Prostate gland (tissue), 2 donors: ENCODE measurements at places on chromosomes 5 and 9. TPM values are rescaled to one million over a fixed set of nuclear protein-coding genes. Genes with fewer than 3 reads are reported as not detected.

- no peak for DNase-seq
Measured at GRCh38 chr9:87236546-87236945, 261.1 kb upstream of the DAPK1 start.

DNA sequence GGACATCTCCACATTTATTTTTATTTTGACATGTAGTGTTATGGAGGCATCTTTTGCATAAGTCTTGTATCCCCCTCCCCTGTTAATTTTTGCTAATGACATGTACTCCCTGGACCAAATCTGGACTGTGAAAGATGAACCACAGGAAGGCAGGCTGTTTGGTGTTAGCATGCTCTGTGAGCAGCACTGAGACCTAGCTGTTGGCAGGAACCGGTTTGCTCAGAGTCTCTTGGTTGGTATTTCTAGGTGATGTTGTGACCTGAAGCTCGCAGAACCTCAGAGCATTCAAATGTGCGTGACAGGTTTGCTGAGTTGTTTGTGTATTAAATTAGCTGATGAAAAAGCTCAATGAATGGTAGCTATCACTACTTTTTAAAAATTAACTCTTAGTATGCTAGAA lies 53.6 kb upstream of the PHF2 start:
- no peak for DNase-seq

- DNase-seq = no peak
Measured at GRCh38 chr9:136160995-136161610, 42.4 kb upstream of the TMEM250 start.

DNA sequence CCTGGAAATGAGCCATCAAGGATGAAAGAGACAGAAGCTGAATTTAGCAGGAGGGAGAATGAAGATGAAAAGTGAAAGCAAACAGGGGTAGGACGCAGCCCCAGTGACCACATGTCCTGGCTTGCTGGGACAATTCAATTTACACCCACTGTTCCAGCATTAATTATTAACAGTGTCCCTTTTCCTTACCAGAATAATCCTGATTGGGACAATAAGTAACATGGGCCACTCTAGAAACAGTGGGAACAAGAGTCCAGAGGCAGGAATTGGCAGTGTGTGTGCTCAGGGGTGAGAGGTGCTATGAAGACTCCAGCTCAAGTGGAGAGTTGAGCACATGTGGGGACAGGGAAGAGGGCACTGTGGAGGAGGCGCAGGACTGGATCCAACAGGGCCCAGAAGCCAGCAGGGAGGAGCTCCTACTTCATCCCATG lies 147.1 kb downstream of the C5orf15 start:
- DNase-seq = no peak

GRCh38 chr5:83517072-83517687 lies 45.6 kb downstream of the VCAN start:
- no peak for DNase-seq

DNA sequence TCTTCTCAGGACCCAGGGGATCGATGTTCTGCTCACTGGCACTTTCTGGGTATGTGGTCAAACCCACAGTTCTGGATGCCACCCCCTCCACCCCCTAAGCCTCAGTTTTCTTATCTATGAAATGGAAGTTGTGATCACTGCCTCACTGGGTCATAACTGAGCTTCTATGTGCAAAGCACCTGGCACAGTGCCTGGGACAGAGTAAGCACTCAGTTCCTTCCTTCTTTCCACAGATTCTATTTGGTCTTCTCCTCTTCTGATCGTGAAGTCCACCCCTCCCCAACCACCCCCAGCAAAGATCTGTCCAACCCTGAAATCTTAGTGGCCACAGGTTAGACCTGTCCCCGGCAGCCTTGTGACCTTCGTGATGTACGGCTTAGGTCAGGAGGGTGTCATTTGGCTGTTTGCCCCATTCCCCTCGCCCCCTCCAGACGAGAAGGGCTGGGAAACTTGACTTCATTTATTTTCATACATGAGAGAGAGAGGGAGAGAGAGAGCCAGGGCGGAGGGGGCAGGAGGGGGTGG lies 181.4 kb downstream of the FGF18 start:
- no peak for DNase-seq

DNA sequence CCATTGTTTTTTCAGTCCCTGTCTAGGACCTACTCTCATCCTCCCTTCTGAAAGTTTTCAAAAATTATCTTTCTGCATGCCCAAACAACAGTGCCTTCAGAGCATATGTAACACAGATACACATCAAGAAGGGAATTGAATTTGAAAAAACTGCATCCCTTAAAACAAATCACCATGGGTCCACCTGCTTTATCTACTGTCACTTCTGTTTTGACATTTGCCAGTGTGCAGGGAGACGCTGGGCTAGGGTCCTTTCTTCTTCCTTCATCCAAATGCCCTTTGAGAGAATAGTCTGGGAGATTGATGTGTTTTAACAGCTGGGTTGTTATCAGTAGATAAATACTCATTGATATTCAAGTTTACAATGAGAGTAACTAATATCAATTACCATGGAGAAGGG lies 1630.1 kb downstream of the MAT2B start:
- DNase-seq = no peak

DNA sequence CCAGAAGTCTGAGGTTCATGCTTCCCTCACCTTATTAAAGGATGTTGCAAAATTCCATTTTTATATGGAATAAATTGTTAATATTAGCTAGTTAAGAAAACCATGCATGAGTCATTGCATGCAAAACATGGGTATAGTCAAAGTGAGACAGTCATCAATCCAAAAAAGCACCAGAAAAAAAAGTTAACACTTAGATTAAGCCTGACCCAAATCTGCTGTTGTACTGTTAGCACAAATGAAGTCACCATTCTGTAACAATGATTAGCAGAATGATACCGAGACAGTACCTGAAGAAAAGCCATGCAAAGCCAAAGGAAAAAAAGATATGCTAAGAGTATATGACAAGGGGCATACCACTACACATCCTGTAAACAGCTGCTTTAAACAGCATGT lies 49.5 kb downstream of the PKD2L2 start:
- no peak for DNase-seq

GRCh38 chr5:76607353-76607871 lies 15.8 kb downstream of the F2RL2 start:
- no peak for DNase-seq

GRCh38 chr5:150656191-150657132 lies 4.6 kb upstream of the MYOZ3 start:
- DNase-seq = peak; percentile 58

DNA sequence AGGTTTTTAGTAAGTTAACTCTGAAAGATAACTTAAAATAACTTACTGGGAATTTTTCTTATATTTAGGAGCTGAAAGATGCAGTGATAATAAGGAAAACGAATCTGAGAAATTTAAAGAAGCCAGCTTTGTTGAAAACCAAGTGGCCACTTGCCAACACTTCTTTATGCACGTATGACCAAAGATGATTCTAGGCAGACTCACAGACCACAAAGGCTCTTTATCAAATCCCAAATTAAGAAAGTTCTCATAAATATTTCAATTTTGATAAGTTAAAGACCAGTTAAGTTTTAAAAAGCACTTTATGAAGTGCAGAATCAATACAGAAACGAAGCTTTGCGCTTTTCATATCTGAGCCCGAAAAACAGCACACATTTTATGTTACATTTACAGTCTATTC lies 1.5 kb downstream of the AFF4 start:
- no peak for DNase-seq

DNA sequence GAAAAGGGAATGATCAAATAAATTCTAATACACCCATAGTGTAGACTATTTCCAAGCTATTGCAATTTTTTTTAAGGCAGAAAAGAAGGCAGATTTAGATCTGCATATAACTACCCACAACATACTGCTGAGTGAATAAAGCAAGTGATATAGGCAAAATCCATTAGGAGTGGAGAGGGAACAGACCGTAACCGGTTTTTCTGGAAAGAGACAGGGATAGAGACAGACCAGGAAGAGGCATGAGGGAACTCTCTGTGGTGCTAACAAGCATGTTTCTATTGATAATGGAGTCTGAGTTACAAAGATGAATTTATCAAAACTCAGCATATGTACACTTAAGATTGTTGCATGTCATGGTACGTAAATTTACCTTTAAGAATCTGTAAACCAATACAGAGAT lies 14.5 kb downstream of the ZDHHC21 start:
- no peak for DNase-seq

DNA sequence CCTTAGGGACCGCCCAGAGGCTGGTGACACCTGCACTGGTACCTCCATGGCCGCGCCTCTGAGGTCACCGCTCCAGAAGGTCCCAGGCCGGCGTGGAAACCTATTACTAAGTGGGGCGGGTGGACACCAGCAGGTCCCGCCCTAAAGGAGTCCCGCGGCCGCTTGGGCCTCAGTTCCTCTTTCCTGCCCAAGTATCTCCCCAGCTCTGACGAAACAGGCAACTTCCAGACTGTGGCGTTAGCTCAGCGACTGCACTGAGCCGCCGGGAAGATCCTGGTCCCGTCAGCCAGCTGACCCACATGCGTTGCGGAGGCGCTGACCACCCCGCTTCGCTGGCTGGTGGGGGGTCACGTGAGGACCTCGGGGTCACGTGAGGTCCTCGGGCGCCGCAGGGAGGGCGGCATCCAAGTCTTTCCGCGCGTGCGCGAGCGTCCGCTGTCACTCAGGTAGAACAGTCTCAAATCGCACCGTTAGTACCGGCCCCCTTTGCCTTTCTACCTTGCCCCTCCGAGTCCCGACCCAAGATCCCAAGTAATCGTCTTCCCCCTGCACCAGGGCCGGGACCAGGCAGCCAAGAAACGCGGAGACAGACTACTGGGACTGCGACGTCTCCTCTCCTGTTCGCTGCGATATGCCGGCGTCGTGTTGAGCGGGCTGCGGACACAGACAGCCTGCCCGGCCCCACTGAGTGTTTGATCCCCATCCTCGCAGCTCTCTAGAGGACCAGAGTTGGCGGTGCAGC lies 53.7 kb upstream of the KDM4C start:
- DNase-seq = peak; percentile 62

DNA sequence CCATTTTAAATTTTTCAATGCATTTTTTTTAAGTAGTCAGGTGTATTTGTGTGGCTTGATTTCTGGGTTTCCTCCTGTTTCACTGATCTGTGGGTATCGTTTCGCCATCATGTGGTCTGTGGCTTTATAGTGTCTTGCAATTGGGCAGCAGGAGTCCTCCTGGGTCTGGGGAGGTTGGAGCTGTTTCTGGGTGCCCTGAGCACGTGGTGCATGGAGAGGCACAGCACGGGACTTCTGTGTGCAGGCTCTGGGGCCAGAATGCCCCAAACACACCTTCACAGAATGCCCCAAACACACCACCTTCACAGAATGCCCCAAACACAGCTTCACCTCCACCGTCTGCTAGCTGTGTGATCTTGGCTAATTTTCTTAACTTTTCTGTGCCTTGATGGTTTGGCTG lies 82.6 kb upstream of the COL5A1 start:
- DNase-seq = no peak

DNA sequence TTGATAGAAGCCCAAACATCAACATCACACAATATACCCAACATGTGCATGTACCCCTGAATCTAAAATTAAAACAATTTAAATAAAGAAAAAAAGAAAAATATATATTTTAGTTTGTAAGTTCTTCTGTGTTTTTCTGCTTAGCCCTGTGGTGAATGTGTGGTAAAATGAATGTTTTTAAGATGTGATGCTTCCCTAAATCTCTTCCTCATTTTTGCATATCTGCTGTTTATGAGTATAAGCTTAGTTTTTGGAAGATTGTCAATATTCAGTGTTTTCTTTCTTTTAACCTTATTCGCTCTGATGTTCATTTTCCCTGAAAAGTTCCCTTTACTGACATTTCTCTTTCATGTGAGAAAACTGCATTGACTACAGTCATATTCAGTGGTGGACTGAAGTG lies 44.4 kb upstream of the DAB2 start:
- DNase-seq = no peak

DNA sequence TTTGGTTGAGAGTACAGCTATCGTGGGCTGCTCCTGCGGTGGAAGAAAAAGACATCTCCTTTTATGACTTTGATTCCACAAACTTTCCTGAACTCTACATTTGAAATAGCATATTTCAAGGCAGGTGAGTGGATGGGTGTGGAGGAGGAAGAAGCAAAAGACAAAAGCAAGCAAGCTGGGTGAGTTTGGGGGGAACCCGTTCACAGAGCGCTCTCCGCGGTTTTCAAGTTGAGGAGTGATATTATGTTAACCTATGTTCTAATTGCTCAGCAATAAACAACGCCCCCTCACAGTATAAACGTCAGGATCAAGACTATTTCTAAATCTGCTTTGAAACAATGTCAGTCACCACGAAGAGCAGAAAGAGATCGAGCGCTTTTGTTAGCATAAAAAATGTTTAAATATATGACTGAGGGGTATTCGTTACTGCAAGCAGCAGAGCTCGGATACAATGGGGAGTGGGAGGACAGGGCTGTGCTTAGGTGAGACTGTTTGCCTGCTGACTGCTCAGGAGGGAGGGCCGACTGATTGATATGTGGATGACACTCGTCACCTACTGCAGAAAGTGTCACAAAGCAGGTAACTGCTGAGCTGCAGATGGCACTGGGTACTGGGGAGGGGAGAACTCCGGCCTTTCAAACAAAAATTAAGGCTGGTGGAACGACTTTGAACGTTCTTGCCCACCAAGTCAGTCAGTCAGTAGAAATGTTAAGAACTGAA lies 236.5 kb downstream of the DRD1 start:
- no peak for DNase-seq

DNA sequence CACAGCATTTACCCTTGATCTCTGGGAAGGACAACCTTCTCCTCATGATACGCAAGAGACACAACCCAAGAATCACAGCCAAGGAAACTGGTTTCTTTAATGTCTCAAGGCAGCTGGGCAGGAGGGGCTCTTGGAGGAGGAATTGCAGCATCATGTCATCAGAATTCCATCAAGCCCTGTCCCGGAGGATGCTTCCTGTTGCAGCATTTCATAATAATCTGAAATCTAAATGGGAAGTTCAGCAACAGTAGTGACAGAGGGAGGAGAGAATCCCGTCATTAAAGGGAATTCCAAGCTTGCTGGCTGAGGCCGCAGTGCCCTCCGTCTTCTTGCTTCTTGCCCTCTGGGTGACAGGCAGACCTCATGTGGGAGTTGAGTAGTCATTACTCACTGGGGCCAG lies 192.7 kb downstream of the TENT4A start:
- no peak for DNase-seq

GRCh38 chr5:4542145-4542778 lies 597.9 kb upstream of the ADAMTS16 start:
- DNase-seq = peak; percentile 93

Gene GALT
- 55.2 TPM for total RNA-seq

Gene TMEM215
- total RNA-seq = not detected

Gene COX7C
- 447 TPM for total RNA-seq

Gene LECT2
- total RNA-seq = not detected

Gene SHISAL2B
- total RNA-seq = not detected

Gene RMRP
- total RNA-seq = 1,879 TPM

Gene DHX29
- 28.2 TPM for total RNA-seq

Gene ZNF618
- total RNA-seq = 11.3 TPM

Gene WNT8A
- total RNA-seq = not detected

Gene PCA3
- total RNA-seq = 0.14 TPM

Gene NPR3
- 4.3 TPM for total RNA-seq

Gene PRRC1
- 44.0 TPM for total RNA-seq

Gene HMCN2
- total RNA-seq = 2.9 TPM

Gene PDCD1LG2
- total RNA-seq = 1.4 TPM

Gene OLFM1
- total RNA-seq = 11.7 TPM

Gene SOX30
- total RNA-seq = 14.4 TPM
